ENCODE measurements at places on chromosomes 6 and 20.

GRCh38 chr20:62132421-62132820, 10.1 kb downstream of the LSM14B start:
- no peak for DNase-seq

- no peak for DNase-seq
These were observed 74.7 kb downstream of the SLC23A2 start for GRCh38 chr20:4926531-4927156.

GRCh38 chr6:170596426-170596825, 12.0 kb upstream of the PDCD2 start:
- no peak for DNase-seq

DNA sequence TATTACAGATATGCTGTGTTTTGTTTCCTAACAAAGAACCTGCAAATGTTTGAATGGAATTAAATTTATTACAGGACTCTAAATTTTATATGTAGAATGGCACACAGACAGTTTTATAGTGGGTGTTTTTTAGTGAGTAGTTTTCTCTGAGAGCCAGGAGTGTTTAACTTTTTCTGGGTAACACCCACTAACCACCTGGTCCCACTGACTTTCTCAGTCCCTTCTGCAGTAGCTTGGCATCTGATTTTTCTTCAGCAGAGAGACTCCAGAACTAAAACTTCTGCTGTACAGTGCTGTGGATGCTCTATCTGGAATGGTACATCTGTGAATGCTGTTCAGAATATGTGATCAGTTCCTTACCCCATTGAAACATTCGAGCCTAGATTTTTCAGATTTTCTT, 6.3 kb downstream of the YWHAB start:
- DNase-seq, result no peak

DNA sequence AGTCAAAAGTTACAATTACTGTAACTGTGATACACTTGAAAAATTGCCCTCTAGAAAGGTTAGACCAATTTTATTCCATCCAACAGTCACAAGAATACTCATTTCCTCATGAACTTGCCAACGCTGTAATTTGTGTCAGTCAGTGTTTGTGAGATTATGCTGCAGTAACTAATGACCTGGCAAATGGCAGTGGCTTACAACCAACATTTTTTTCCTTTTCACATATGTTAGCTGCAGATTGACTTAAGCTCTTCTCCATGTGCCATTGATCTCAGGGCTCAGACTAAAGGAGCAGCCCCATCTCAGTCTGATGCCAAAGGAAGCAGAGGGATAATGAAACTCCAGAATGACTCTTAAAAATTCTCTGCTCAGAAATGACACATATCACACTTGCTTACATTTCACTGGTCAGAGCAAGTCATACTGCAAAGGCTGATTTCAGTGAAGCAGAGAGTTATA, 92.3 kb upstream of the ELOVL5 start:
- no peak for DNase-seq

GRCh38 chr20:251354-251753, 6.2 kb upstream of the DEFB132 start:
- DNase-seq, result no peak

DNA sequence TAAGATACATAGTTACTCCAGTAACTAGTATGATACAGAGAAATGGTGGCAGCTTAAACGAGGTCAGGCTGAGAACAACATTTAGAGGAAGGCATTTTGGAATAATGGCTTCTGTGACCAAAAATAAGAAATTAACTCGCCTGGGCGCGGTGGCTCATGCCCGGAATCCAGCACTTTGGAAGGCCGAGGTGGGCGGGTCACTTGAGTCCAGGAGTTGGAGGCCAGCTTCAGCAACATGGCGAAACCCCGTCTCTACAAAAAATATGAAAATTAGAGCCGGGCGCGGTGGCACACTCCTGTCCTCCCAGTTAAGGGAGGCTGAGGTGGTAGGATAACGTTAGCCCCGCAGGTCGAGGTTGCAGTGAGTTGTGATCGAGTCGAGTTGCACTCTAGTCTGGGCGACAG, 1.8 kb downstream of the IGF2R start:
- no peak for DNase-seq

GRCh38 chr20:44746367-44747165, 901 bp downstream of the KCNK15 start:
- DNase-seq, result no peak

DNA sequence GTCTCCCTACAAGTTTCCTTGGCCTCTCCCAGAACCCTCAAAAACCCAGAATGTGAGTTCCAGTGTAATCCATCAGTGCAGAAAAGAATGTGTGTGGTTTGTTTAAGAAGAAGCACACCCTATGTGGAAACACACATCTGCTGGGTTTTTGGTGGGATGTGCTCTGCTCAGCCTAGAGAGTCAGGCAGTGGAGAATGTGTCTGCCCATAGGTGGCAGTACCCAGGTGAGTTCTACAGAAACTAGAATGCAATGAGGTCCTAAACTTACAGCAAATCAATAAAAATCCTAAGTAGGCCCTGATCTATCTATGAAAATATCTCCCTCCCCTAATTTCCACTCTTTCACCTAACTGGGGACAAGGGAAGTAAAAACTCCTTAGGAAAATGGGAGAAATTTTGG, 437.3 kb downstream of the DHX35 start:
- no peak for DNase-seq

DNA sequence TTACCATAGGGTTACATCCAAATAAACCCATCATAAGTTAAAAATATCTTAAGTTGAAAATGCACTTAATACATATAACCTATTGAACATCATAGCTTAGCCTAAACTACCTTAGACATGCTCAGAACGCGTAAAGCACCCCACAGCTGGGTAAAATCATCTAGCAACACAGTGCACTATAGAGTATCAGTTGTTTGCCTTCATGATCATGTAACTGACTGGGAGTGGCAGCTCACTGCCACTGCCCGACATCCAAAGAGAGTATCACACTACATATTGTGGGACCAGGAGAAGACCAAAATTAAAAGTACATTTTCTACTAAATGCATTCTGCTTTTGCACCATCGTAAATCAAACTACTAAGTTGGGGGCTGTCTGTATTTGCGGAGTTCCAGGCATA, 31.7 kb downstream of the THEMIS start:
- no peak for DNase-seq

- DNase-seq, result no peak
These were observed 13.2 kb upstream of the ATXN1 start for GRCh38 chr6:16774437-16774836.

GRCh38 chr20:62426699-62427131, 624 bp downstream of the RBBP8NL start:
- DNase-seq, result no peak

GRCh38 chr20:19992996-19993908, 23.9 kb upstream of the NAA20 start:
- DNase-seq, result no peak

- no peak for DNase-seq
These were observed 86.6 kb upstream of the TAB2 start for GRCh38 chr6:149230712-149231460.

DNA sequence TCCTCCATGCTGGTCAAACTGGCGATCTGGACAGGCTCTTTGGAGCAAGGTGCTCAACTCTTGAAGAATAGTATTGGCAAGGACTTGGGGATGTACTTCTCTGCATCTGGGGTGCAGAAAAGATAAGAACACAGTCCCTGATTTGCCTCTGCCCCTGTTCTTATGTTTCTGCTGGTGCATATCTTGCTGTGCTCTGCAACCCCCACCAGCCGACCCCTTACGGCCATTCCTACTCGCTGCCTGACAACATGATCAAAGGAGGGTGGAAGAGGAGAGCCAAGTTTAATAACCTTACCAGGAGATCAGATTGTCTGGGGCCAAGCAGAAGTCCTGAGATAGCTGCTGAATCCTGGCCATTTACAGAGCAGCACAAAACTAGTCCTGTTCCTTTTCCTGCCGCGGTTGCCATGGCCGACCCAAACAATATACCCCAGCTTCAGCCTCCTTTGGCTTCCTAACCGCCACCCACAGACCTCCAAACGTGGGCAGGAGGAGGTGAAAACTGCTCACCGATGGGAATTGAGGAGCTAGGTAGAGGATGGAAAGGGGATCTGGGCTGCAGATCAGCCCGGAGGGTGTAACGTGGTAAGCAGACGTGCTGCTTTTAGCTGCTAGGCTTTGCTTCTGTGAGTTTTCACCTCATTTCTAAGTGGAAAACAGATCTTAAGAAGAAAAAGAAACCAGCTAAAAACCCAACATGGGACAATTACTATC, 60.9 kb downstream of the ATXN1 start:
- DNase-seq, result no peak

- no peak for DNase-seq
These were observed 140.4 kb downstream of the DTNBP1 start for GRCh38 chr6:15522427-15522826.

- DNase-seq, result no peak
These were observed 47.5 kb downstream of the DLL1 start for GRCh38 chr6:170243386-170243785.

DNA sequence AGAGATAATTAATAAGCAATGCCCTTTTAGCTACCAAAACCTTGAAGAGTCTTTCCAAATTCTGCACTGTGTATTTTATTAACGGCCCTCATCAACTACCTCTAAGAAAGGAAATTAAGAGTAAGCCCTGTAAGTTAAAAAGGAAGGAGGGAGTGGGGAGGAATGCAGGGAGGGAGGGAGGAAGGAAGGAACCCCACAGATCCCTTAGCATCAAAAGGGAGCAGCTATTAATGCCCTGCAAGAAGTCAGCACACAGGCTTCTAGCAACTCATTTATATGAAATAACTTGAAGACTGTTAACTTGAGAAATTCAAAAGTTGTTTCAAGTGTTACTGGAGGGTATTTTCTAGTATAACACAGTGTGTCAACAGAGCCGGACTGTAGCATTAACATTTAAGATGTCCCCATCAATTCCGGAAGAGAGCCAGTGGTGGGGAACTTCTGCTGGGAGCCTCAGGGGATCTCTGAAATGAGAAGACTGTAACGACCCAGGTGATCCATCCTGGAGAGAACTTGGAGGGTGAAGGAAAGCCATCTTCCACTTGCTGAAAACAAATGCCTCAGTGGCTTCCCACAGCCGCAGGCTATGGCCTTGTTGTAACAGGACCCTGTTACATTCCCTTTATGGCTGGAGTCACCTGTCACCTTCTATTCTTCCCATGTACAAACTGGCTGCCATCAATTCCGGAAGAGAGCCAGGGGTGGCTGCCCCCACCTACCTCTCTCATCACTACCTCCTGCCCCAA, 33.2 kb downstream of the SLC22A23 start:
- DNase-seq, result no peak

- no peak for DNase-seq
These were observed 96.2 kb upstream of the RSPO3 start for GRCh38 chr6:127022302-127022701.

- DNase-seq, result no peak
These were observed 89.7 kb downstream of the SYNJ2 start for GRCh38 chr6:158071121-158072082.

DNA sequence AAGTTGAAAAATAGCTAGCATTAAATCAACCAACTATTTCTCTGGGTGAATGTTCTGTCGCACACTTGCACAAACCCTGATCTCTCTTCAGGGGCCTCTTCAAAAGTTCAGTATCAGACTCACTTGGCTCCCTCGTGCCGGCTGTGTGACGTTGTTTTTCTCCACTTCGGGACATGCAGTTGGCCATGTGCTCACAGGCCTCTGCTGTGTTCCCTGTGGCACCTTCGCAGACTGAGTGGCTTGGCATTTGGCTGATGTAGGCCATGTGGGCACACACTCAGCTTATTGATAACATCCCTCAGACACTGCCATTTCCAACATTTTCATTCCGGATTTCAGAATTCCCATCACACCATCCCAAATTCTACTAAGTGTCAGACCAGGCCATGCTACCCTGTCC, 49.3 kb downstream of the PACRG start:
- DNase-seq, result no peak

- peak; percentile 13 for DNase-seq
These were observed 11.9 kb downstream of the GPX5 start for GRCh38 chr6:28537509-28538140.

- DNase-seq, result no peak
These were observed 366.1 kb upstream of the SOX4 start for GRCh38 chr6:21227486-21227885.

DNA sequence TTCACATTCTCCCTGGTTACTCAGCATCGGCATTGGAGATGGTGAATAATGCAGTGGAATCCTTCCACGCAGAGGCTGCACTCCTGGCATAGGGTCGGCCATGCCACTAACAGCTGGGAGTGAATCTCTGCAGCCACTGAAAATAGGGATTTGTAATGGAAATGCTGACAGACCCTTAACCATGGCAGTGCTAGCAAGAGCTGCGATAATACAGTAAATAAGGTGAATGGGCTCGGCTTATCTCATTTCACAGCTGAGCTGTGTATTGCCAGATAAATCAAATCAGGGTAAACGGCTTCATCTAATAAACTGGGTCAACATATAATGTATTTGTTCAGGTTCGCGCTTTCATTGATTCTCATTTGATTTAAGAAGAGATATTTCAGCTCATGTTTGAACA, 156.8 kb downstream of the SLC35B3 start:
- DNase-seq, result no peak

DNA sequence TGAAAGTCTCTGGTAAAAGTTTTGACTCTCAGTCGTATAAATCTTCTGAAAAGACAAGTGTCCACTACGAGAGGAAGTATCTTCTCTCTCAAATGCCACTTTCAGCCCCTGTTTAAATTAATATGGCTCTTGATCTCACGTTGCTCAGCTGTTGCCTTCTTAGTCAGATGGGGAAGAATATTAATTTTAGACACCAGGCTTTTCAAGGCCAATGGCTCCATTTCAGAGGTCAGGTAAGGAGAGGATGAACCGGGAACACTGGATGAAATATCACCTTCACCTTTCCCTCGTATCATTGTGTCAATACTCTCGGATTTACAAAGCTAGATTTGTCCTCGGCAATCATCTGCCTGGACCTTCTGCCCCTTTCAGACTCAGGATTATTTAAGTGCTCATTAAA, at the start of gene MYLK4:
MYLK4 (minus strand) TSS at position 91 of the 400 bp plus-strand sequence. CDS start 1,628 bp downstream, outside the sequence.
- DNase-seq, result no peak

- no peak for DNase-seq
These were observed 274.5 kb upstream of the HSF2 start for GRCh38 chr6:122124908-122125307.

GRCh38 chr6:39313526-39314272, 520 bp downstream of the KCNK17 start:
- DNase-seq, result no peak

DNA sequence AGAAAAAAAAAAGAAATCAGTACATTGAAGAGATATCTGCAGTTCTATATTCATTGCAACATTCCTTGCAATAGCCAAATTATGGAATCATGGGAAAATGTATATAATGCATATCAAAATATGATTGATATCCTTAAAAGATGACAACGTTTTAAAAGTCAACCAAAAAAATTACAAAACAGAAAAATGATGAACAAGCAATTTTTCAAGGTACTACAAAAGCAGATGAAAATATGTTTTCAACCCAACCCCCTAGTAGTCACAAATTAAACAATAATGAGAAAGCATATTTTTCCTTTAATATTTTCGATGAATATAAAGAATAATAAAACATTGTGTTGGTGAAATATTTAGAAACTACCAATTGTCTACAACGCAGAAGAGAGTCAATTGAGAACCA, 497.6 kb downstream of the MEI4 start:
- DNase-seq, result no peak

GRCh38 chr20:17904027-17904426, 64.6 kb downstream of the SNX5 start:
- no peak for DNase-seq

- no peak for DNase-seq
These were observed 37.4 kb downstream of the SLC35D3 start for GRCh38 chr6:136959471-136959891.
